ENCODE measurements at places on chromosomes 11 and 22. TPM values are rescaled to one million over a fixed set of nuclear protein-coding genes. Genes with fewer than 3 reads are reported as not detected.

KRTAP5-10 gene
- not detected for total RNA-seq

DNA sequence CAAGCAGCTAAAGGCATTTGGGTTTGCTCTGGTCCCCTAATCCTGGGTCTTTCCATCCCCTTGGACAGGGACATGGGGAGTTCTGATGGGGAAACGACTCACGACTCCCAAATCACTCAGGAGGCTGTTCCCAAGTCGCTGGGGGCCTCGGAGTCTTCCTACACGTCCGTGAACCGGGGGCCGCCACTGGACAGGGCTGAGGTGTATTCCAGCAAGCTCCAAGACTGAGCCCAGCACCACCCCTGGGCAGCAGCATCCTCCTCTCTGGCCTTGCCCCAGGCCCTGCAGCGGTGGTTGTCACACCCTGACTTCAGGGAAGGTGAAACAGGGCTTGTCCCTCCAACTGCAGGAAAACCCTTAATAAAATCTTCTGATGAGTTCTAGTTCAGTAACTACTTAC, 10.7 kb downstream of the UPK3A start:
- DNase-seq, result no peak

DNA sequence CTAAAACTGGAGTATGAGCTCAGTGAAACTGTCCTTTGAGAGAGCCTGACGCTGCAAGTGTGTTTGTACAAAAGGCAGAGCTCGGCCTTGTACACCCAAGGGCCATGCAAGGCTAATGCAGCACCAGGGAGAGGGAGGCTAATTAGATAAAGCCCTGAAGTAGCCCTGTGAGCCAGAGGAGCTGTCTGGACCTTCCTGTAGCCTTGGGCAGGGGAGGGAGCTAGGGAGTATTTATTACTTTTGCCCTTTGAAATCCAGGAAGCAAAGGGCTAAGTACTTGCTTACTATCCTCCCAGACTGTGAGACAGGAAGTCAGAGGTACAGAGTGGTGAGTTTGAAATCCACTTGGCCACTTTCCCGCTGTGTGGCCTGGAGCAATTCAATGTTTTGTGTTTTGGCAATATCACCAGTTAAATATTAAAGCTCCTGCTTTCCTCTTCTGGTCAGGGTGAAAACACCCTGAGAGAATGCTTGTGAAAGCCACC, 10.2 kb upstream of the LDHA start:
- no peak for DNase-seq

GRCh38 chr22:27185099-27185709, 527.8 kb downstream of the MIAT start:
- no peak for DNase-seq

BAIAP2L2 gene
- total RNA-seq, result not detected
